ENCODE measurements at places on chromosomes 4 and X. TPM values are rescaled to one million over a fixed set of nuclear protein-coding genes. Genes with fewer than 3 reads are reported as not detected.

The SLC16A2 gene
- total RNA-seq, result 23.6 TPM

The CD40LG gene
- total RNA-seq, result not detected

The C1QTNF7 gene
- not detected for total RNA-seq

The CT55 gene
- not detected for total RNA-seq

The TCEAL2 gene
- 15.1 TPM for total RNA-seq

The NAA11 gene
- total RNA-seq, result not detected

The NPY5R gene
- total RNA-seq, result 1.5 TPM

The ACE2 gene
- total RNA-seq, result 0.29 TPM

The TEX13C gene
- 0.09 TPM for total RNA-seq

The HERC5 gene
- total RNA-seq, result 20.7 TPM

The ATOH1 gene
- 0.61 TPM for total RNA-seq

The FRMD7 gene
- total RNA-seq, result not detected

The ZNF827 gene
- 25.3 TPM for total RNA-seq

The PABPC4L gene
- 4.2 TPM for total RNA-seq

The TMEM184C gene
- total RNA-seq, result 39.3 TPM

The NXF2B gene
- not detected for total RNA-seq

The PRICKLE3 gene
- 8.4 TPM for total RNA-seq

The HS3ST1 gene
- 1.7 TPM for total RNA-seq

The TCEAL6 gene
- not detected for total RNA-seq
